H9 (cell line): ENCODE measurements at places on chromosomes 2 and 18. TPM values are rescaled to one million over a fixed set of nuclear protein-coding genes. Genes with fewer than 3 reads are reported as not detected.

ZNF532 gene
- total RNA-seq: 254 and 258 TPM in 2 replicates

- H3K27ac ChIP-seq: peak overlapping the region; percentile 54
- H3K27me3 ChIP-seq: no peaks in the 10 kb centered on the region
- H3K4me3 ChIP-seq: peak overlapping the region; percentile 40; the same call in 2 of the 3 replicates
- no peak for DNase-seq
Observed at GRCh38 chr2:170680172-170680941, 34.8 kb upstream of the SP5 start.

DNA sequence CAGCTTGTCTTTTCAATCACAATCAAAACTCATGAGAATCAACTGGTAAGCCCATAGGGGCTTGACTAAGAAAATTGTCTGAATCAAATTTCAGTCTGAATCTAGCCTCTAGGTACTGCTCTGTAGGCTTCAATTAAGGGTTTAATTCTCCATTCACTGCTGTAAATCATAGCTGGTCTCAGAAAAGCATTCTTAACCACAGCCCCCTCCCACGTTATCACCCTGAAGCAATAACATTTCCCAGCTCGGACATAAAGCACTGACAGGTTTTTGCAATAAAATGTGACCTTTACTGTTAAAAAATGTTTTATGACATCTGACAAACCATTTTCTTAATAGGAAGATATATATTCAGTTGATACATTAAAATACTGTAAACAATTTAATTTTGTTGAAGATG lies 55.0 kb downstream of the LRP1B start:
- H3K4me1 ChIP-seq: no peaks in the 10 kb centered on the region
- no peak overlapping the region for H3K27ac ChIP-seq
- H3K36me3 ChIP-seq: no peaks in the 10 kb centered on the region
- no peak overlapping the region for H3K4me3 ChIP-seq
- DNase-seq: no peak
- no peaks in the 10 kb centered on the region for H3K27me3 ChIP-seq

KCNK3 gene
- 0.09 TPM in 1 of 2 replicates, not detected in the other for total RNA-seq

DNA sequence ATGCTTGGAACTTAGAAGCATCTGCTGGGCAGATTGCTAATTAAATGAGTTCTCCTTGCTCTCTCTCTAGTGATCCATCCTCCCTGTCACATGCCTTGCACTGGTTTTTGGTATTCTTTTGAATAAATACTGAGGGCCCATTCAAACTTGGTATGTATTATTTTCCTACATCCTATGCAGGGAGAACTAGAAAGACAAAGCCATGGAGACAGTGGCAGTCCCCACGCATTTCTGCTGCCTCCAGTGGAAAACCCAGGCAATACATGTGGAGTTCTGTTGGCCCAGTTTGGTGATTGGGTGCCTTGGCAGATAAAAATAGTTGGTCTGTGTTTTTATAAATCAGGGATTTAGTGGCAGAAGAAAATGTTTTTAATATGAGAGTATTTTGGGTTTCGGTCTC lies 68.7 kb downstream of the DIS3L2 start:
- no peaks in the 10 kb centered on the region for H3K27me3 ChIP-seq
- no peaks in the 10 kb centered on the region for H3K4me1 ChIP-seq
- no peak overlapping the region for H3K4me3 ChIP-seq
- DNase-seq: no peak

DNA sequence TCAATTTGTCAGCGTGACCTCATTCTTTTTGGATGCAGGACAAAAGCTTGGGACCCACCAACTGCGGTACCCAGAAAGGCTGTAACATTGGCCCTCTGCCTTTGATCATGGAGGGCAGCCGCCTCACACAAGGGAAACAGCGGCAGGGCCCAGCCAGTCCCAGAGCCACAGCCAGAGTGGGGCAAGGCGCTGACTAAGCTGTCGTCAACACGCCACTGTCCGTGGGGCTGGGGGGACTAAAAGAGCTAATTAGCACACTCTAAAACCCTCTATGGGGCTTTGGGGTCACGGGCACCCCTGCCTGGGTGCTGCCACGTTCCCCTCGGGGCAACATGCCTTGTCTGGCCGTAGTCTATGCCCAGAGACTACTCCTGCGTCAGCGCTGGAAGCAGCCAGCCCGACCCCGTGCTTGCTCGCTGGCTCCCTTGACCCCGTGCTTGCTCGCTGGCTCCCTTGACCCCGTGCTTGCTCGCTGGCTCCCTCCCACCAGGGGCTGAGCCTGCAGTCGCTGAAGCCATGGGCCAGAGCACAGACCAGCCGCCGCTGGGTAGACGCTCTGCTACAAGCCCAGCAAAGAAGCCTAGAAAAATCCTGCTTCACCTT lies 598.4 kb downstream of the MBD2 start:
- no peak overlapping the region for H3K27ac ChIP-seq
- H3K36me3 ChIP-seq: no peaks in the 10 kb centered on the region
- H3K27me3 ChIP-seq: no peaks in the 10 kb centered on the region
- DNase-seq: peak; percentile 41

- no peaks in the 10 kb centered on the region for H3K27me3 ChIP-seq
- no peak for DNase-seq
- H3K4me3 ChIP-seq: no peak overlapping the region
- H3K27ac ChIP-seq: no peak overlapping the region
- H3K36me3 ChIP-seq: no peaks in the 10 kb centered on the region
Observed at GRCh38 chr2:28277466-28277865, 115.2 kb upstream of the FOSL2 start.

DNA sequence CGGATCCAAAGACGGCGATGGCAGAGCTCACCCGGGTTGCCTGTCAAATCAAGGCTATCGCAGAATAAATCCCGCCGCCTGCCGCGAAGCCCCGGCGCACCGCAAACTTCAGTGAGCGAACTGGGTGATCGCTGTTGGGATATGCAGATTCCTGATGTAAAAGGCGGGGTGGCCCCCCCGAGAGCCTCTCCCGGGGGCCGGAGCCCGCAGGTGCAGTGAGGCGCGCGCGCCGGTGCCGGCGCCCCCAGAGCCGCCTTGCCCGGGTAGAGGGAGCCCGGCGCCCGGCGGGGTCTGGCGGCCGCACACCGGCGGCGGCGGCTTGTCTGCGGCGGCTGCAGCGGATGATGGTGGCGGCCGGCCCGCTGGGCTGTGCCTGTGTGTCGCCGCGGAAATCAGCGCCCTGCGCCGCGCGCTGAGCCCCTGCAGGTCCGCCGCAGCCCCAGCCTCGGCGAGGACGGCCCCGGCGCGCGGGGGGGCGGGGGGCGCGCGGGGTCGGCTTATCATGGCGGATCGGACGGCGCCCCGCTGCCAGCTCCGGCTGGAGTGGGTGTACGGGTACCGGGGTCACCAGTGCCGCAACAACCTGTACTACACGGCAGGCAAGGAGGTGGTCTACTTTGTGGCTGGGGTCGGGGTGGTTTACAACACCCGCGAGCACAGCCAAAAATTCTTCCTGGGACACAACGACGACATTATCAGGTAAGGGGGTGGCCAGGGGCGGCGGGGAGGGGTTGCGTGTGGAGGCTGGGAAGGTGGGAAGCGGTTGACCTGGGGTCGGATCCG lies 1.3 kb downstream of the EML6 start:
- peak; percentile 42 for DNase-seq
- H3K4me3 ChIP-seq: peak overlapping the region; percentile 93
- peaks cover 25% of the 10 kb centered on the region for H3K27me3 ChIP-seq
- no peaks in the 10 kb centered on the region for H3K36me3 ChIP-seq

MAP2 gene
- 0.87 and 1.3 TPM in 2 replicates for total RNA-seq

DNA sequence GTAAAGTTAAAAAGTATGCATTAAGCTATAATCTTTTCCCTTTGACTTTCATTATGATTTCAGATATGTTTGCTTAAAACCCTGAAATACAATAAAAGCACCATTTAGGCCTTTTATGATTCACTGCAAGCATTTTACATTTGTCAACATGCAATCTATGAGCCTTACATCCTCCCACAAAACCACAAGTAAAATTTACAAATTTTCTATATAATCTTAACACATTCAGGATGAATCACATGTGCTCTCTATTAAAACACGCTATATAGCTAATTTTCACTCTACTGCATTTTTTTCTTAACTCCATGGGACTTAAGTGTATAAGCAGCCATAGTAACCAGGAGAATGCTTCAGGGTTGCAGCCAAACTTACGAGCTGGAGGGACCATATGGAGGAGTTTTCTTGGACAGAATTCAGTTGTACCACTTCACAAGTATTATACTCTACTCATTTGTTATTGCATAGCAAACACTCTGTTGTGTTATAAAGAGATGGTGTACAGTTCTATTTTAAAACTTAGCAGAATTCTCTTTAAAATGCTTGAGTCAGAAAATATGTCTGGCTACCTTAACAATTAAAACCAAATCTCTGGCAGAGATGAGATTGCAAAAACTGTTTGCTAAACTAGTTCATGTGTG lies 293.2 kb downstream of the ALK start:
- no peak overlapping the region for H3K27ac ChIP-seq
- H3K36me3 ChIP-seq: no peaks in the 10 kb centered on the region
- H3K27me3 ChIP-seq: no peaks in the 10 kb centered on the region
- H3K4me3 ChIP-seq: no peak overlapping the region
- DNase-seq: no peak
- H3K4me1 ChIP-seq: peaks cover 4% of the 10 kb centered on the region; the same call in 1 of the 2 replicates

- H3K4me1 ChIP-seq: no peaks in the 10 kb centered on the region
- H3K4me3 ChIP-seq: no peak overlapping the region
- no peak for DNase-seq
- no peaks in the 10 kb centered on the region for H3K27me3 ChIP-seq
Observed at GRCh38 chr2:179096090-179096489, 46.2 kb upstream of the CCDC141 start.

- no peaks in the 10 kb centered on the region; the same call in 1 of the 2 replicates for H3K4me1 ChIP-seq
- no peak overlapping the region for H3K4me3 ChIP-seq
- H3K36me3 ChIP-seq: no peaks in the 10 kb centered on the region
- no peak overlapping the region for H3K27ac ChIP-seq
Observed at GRCh38 chr2:135022952-135023880, 24.0 kb downstream of the MAP3K19 start.

DNA sequence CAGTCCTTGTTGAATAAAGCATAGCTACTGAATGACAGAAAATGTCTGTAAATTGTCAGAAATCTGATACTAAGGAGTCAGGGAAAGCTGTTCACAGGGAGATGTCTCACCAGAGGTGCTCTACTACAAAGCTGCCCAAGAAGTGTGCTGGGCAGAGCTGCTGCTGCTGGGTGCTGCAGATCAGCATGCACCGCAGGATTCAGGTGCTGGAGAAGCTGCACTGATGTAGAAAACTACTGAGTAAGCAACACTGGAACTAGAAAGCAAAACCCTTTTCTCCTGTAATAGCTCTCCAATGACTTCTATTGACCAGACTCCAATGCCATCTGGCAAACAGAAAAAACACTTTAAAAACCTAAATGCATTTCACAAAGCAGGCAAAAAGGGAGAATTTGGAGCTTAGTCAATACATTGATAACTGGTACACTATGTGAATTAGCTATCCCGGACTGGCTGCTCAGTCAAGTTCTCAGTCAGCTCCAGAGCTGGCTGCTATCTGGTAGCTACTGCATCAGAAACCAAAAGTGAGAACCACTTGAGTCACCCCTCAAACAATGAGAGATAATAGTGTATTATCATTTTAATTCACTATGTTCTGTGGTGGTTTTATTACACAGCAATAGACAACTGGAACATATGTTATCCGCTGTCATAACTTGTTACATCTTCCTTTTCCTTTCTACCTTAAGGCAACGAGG lies 493.1 kb downstream of the CPS1 start:
- H3K4me1 ChIP-seq: no peaks in the 10 kb centered on the region
- no peaks in the 10 kb centered on the region for H3K36me3 ChIP-seq
- H3K4me3 ChIP-seq: no peak overlapping the region
- no peak for DNase-seq

GRCh38 chr18:57296336-57296735 lies 56.0 kb upstream of the ST8SIA3 start:
- H3K27me3 ChIP-seq: no peaks in the 10 kb centered on the region
- H3K4me1 ChIP-seq: no peaks in the 10 kb centered on the region
- no peak for DNase-seq
- H3K4me3 ChIP-seq: no peak overlapping the region
- H3K27ac ChIP-seq: no peak overlapping the region

DNA sequence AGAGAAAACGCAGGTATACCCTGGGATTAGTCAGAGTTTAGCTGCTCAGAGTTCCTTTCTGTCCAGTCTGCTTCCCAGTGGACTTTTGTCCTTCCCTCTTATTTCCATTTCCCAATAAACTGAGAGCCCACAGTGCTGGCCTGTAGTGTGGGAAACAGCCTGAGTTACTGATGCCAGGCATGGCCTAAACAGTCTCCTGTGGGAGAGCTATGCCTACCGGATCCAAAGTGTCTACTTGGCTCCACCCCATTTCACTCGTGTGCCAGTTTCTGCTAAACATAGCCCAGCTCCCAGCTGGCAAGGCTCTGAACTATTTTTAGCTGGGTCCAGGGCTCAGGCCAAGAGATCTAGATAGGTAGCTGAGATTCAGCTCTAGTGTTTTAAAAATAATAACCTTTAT lies 15.6 kb upstream of the PPP1CB start:
- no peak for DNase-seq
- H3K36me3 ChIP-seq: peaks cover 8% of the 10 kb centered on the region; the same call in 1 of the 2 replicates
- H3K4me1 ChIP-seq: no peaks in the 10 kb centered on the region
- H3K27ac ChIP-seq: no peak overlapping the region
- no peak overlapping the region for H3K4me3 ChIP-seq
- no peaks in the 10 kb centered on the region for H3K27me3 ChIP-seq

DNA sequence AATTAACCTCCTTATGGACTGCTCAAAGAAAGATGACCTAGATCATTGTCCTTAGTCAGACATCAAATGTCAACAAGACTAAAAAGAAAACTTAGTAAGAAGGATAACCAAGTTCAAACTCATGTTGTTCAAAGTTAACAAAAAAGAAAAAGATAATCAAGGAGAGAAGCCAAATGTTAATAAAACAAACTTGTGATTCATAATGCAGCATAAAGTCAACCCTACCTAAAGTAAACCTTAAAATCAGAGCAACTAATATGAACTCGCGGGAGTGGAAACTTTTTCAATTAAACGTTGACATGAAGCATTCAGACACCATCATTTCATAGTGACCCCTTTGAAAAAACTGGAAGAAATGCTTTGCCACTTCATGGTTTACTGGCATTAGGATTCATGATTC lies 52.9 kb downstream of the DNER start:
- no peaks in the 10 kb centered on the region for H3K4me1 ChIP-seq
- DNase-seq: no peak
- H3K27ac ChIP-seq: no peak overlapping the region
- H3K27me3 ChIP-seq: no peaks in the 10 kb centered on the region
- no peaks in the 10 kb centered on the region for H3K36me3 ChIP-seq
- no peak overlapping the region for H3K4me3 ChIP-seq
